ENCODE measurements at places on chromosomes 1 and 21.
A peak's percentile ranks its signal among the peaks of the same experiment; 100 is the strongest.

- no peak for DNase-seq
These were observed 186.3 kb downstream of the TPR start for GRCh38 chr1:186188736-186189135.

- DNase-seq: no peak
These were observed 146.6 kb downstream of the FAM78B start for GRCh38 chr1:166020210-166020609.

DNA sequence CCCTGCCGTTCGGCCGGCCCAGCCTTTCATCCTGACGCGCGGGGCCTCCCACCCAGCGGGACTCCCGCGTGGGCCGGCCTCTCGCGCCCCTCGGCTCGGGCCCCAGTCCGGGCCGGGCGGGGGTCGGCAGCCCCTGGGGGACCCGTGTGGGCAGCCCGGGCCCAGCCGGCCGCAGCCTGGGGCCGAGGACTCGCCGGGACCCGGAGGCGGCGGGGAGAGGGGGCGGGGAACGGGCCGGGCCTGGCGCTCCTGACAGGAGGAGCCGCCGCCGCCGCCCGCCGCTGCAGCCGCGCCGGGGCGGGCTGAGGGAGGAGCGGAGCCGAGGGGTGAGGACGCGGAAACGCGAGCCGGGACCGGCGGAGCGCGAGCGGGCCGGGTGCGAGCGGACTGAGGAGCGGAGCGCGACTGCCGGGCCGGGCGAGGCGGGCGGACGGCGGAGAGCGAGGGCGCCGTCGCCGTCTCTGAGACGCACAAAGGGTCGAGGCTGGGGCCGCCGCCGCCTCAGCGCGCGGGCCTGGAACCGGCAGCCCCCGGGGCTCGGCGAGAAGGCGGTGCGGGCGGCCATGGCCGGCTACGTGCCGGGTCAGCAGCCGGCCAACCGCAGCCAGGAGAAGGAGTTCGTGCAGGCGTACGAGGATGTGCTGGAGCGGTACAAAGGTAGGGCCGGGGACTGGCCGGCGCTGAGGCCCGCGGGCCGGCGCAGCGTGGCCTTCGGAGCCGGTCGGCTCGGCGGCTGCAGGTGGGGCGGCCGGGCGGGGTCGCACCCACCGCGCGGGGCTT is 79.1 kb downstream of the NDUFS5 start:
- peak; percentile 30 for DNase-seq

DNA sequence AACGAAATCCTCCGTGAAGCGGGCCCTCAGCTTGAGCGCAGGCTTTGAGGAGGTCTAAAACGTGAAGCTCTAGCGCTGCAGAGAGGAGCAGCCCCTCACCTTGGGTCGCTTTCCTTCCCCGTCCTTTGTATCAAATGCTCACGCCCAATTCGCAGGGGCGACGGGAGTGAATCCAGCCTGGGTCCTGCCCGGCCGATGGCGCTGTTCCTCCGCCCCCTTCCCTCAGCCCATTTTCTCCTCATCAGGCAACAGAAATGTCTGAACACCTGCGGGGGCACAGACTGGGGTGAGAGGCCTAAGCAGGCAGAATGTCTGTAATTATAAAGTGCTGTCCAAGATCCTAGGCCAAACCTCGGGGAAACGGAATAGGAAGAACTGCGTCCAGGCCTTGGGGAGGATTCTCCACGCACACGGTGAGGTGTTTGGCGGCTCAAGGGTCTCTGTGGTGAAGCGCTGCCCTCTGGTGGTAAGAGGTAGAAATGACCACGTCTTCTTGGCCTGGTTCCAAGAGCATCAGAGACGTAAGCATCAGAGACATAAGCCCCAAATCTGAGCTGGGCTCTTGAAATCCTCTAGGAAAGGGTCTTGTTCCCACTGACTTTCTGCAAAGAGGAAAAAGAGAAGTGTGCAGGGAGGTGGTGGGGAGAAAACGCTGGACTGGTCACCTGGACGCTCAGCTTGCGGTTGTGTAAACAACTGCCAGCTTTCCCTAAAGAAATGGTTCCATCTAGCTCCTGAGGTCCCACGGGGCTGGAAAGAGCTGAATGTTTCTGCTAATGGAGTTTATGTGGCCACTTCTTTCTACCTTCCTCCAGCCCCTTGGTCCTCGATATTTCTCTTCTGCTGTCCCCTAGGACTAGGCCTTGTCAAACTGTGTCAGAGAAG is 92.1 kb upstream of the CD53 start:
- DNase-seq: peak; percentile 68

DNA sequence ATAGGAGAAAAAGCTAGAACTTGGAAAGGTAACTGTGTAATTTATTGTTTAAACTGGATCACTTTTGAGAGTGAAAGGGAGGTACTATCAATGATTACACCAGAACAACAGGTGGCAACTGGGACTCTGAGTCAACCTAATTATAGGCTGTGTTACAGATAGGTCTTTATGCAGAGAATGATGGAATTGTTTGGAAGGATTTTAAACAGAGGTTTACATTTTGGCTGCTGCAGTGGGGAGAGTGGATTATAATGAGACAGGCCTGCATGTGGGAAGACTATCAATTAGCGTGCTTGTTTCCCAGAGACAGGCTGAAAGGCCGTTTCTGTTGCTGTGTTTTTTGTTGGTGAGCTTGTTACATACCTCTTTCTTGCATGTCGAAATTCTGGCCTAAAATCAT is 432.9 kb downstream of the PLA2G4A start:
- DNase-seq: no peak

- DNase-seq: no peak
These were observed 24.1 kb upstream of the LBR start for GRCh38 chr1:225451840-225452515.

DNA sequence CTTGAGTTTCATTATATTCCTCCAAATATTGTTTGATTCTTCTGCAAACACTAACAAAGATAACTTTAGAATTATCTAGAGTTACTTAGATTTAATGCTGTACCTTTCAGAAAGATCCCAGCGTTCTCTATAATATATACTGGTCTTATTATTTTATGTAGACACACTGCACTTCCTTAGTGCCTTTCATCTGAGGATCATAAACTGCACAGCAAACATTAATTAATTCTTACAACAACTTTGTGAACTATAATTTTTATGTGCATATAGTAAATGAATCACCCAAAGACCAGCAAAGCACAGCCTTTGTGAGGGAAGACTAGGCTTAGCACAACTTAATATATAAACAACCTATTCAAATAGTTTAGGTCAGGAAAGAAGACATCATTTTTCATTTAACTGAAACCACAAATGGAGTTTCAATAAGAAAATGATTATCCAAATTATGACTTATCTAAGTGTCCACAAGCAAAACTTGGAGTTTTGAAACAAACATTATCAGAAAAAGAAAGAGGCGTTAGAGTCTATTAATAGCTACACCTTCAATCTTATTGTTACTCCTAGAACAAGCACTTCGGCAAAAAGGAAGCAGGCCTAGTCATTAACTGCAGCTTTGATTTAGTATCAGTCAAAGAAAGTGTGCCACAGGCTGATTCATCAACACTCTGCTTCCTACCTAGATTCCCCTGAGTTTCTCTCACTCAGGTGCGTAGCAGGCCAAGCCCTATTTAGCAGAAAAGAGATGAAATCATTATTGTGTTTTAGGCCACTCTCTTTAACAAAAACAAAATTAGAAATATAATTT is 22.5 kb upstream of the RC3H1 start:
- DNase-seq: no peak

GRCh38 chr1:224867715-224868114 is 61.8 kb upstream of the DNAH14 start:
- DNase-seq: no peak

DNA sequence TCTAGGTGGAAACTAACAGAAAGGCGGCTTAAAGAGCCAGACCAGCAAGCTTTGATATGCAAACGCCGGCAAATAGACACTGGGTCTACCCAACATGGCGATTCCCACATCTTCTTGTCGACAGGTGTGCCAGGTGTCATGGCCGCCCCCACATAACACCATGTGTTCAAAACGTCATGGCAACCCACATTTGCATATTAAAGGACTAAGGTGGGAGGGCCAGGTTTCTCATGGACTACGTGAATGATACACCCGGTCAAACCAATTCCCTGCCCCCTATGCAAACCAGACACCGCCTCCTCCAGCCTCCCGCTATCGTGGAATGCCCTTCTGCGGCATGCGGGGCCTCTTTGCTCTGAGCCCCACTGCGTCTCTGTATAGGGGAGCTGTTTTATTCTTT is 41.3 kb downstream of the ICOSLG start:
- no peak for DNase-seq

DNA sequence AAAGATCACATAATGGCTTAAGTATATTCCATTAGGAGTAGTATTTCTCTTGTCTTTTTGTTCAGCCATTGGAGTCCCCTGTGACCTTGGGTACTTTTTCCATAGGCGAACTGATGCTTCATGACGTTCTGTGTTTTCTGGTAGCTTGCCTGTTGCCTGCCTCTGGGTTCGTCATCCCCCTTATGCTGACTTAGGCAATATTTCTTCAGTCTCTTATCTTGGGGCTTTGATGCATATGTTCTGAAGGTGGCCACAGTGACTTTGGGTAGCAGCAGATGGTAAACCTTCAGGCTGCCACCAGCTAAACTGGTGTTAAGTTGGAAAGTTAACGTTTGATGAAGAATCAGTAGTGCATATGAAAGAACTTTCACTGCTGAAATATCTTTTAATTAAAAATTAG is 170.2 kb downstream of the RPS6KC1 start:
- no peak for DNase-seq

DNA sequence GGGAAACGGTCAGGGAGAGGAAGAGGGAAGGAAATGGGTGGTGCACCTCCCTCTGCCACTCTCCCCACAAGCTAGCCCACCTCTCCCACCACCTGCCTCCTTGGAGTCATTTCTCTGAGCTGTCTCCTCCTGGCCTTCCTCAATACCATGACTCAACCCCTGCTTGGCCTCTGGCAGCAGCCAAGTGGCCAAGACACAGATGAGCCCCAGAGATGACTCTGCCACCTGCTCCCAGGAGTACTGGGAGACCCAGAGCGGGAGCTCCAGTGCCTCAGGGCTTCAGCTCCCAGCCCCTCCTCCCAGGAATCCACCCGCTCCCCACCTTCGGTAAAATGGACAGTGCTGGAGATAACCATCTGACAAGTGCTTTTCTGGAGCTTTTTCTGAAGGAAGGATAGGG is 2.6 kb downstream of the S100A16 start:
- no peak for DNase-seq

- DNase-seq: no peak
These were observed 286.8 kb upstream of the PBX1 start for GRCh38 chr1:164272156-164272555.

DNA sequence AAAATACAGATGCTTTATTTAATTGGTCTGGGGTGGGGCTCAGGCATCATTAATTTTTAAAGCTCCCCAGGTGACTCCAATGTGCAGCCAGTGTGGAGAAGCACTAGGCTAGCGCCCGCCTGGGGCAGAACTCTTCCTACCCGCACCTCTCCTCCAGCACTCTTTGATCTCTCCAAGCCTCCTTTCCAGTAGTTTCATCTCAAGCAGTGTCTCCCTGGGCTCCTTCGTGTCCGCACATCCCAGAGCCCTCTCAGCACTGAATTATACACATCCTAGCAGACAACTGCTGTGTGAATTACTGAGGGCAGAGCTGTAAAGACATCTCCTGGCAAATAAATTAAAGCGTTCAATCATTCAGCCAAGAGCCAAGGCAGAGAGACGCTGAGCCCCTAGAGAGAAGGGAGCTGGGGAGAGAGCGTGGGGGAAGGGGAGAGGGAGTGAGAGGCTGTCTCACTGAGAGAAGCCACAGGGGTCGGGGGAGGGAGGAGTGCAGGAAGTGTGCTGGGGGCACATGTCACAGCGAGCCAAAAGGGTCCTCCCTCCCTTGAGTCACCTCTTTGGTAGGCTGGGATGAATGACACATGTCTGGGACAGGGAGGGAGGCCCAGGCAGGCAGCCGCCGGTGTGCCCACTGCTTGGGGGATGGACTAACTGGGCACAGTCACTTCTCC is 21.0 kb upstream of the PARP1 start:
- no peak for DNase-seq

Measured in CD8-positive, alpha-beta T cell (primary cell).